ENCODE measurements at places on chromosomes 13 and 19.

GRCh38 chr19:35746531-35746930, 1.1 kb downstream of the PSENEN start:
- no peak for DNase-seq

DNA sequence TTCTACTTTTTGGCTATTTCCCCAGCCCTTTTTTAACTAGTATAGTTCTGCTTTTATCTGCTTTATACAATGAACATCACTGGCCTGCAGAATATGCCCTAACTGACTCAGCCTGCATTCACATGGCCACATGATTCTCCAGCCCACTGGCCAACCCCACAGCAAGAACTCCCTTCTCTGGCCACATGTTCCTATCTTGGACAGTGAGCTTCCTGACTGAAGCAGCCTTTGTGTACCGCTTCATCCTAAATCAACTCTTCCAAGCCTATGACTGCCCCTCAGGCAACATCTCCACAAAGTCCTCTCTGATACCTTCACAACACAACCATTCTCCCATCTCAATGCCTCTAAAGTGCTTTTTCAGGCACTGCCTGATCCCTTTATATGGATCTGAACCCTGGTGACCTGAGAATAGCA, 214.1 kb downstream of the COL4A1 start:
- no peak for DNase-seq

DNA sequence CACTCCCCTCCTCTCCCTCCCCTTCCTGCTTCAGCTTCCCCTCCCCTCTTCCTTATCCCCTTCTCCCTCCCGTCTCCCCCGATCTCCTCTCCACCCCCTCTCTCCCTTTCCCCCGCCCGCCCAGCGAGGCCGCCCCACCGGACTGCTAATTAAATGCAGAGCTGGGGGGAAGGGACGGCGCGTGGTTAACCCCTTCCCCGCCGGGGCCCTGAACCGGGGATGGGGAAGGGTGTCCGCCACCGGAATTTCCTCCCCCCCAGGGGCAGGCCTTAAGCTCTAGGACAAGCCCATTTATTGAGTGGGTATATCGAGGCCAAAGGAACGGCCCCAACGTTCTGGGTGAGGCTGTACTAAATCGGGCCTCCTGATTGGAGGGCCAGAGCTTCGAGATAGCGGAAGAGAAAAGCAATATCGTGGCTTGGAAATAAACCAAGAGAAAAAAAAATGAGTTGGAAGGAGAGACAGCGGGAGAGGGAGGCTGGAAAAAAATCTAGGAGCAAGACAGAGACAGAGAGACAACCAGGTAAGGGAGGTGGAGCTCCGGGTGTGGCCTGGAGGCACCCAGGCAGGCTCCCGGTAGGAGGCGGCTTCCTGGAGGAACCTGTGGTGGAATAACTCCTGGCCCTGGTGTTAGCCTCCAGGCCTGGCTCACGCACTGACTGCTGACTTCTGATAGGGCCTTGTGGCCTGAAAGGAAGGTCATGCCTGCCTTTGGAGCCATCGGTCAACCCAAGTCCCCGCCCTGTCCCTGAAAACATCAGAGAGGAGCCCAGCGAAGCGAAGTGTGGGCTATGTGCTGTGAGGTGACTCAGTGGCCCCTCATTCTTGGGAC, 11.6 kb upstream of the JUND start:
- DNase-seq: no peak

DNA sequence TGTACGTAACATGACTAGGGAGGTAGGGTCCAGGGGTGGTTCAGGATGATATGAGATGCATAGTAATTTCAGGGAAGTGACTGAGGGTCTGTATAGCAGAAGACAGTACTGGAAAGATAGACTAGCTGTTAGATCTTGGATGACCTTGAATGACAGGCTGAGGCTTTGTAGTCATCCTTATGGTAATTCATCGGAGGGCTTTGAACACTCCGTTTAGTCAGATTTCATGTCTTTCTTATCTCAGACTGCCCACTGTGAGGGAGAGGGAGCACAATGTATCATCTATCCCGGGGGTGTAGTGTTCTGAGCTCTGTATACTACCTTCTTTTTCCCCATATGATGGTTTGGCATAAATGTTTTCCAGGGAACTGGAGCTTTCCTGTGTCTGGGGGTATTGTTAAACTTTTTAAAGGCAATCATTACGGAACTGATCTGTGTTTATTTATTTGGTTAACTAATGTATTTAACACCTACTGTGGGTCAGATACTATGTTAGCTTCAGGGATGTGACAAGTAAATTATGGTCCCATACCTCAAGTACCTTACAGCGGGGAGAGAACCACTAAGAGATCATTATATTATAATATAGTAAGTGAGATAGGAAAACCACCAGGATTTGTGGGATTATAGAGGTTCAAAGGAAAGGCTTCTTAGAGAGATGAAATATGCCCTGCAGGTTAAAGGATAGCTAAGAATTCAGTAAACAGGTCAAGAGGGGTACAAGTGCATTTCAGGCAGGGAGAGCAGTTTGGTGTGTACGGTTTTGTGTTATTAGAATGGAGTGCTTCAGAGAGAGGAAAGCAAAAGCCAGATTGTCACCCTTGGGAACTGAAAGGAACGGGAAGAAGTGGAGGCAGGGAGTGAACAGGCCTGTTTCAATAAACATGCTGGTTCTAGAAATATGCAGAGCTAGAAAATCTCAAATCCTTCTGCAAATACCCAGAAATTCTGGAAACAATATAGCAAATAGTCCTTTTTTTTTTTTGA, 164.8 kb upstream of the KL start:
- no peak for DNase-seq

DNA sequence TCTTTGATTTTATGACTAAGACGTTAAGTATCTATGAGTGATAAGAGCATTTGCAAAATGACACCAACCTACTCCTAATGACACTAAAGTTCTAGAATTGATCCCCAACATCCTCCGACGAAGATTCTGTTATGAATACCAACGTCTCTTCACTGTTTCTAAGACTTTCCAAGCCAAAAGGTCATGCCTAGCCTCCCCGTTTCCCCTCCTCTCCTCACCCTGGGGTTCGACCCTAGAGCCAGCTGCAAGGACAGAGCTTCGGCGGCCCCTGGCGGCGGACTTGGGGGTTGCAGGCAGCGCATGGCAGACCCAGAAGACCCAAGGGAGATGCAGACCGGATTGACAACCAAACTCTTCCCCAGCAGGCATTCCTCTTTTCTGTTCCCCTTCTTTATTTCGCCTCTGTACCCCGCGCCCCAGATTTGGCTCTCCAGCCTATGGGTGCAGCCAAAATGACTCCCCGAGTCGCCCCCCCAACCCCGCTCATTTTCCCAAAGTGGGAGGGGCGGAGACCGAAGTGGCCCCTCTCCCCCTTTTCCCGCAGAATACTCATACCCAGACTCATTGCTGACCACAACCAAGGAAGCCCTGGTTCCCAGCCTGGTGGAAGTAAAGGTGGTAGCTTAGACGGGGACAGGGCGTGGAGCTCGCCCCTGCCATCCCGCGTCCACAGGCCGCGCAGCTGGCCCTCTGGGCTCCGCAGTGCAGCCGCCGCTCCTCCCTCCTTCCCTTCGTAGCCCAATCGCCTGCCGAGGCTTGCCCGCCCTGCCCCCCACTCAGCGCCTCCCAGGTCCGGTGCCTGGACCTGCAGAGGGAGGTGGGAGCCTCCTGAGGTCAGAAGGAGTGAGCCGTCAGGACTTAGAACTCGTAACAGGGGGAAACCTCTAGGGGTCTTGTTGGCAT, 4.1 kb upstream of the EML2 start:
- DNase-seq: peak; percentile 80

DNA sequence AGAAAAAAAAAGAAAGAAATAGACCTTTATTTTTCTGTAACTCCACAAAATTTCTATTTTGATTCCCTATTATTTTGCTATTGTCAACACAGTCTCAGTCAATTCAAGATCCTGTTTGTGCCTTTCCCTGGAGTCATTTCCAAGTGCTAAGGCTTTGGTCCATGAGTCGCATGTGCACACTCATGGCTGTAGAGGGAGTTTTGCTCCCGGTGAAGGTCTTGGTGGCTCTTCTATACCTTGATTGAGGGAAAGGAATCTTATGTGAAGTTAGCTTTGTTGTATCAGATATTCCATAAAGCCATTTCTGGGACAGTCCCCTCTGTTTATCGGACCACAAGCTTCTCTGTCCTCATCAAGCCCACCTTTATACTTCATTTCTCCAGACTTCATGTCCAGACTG, 58.7 kb upstream of the ALOX5AP start:
- no peak for DNase-seq

DNA sequence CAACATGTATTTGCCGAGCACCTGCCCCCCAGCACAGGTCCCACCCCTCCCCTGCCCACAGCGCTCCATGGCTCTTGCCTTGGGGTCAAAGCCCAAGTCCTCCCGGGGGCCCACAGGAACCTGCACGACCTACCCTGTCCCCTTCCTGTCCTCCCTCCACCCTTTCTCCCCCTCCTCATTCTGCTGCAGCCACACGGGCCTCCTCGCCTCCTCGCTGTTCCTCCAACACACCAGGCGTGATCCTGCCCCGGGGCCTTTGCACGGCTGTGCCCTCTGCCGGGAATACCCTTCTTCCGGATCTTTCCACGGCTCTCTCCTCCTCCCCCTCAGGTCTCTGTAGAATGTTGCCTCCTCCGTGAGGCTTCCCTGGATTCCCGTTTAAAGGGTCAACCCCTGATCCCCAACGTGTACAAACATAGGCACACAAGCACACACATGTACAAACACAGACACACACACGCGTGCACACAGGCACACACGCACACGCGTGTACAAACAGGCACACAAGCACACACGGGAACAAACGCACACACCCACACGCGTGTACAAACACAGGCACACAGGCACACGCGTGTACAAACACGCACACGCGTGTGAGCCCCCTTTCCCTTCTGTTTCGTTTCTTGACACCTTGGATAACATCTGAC, 2.8 kb downstream of the MADCAM1 start:
- no peak for DNase-seq

- DNase-seq: peak; percentile 10
Observed at GRCh38 chr13:26011996-26012821, 39.6 kb downstream of the SHISA2 start.

DNA sequence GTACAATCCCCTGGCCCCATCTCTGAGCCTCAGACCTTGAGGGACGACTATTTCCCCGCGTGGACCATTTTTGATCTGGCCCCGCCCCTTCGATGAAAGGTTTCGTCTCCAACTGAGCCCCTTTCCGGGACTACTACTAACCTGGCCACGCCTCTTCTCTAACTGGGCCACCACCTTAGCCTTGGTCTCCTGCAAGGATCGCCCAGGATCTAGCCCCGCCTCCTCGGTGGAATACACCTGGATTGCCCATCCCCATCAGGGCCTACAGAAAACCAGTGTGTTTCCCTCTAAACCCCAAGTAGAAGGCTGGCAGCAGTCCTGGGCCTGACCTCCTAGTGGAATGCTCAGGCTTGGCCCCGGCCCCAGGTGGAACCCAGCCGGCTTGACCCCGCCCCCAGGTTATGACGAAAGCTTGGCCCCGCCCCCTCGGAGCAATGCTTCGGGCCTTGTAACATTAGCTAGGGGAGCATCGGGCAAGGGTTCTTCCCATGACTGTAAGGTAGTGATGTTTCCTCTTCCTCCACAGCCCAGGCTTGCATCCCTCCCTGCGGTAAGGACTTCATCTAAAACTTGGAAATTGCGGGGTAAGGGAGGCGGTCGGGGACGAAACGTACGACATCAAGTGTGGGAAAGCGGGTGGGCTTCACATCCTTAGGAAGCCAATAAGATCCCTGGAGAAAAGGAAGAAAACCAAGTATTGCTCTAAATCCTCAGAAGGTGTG, 9.1 kb downstream of the SPACA6 start:
- DNase-seq: no peak

Measured in stimulated activated CD8-positive, alpha-beta memory T cell treated with anti-CD3 and anti-CD28 coated beads, Interleukin-4, amount 100 ng/mL, for 1 hour (primary cell).